ENCODE measurements at places on chromosomes 16 and 17.

DNA sequence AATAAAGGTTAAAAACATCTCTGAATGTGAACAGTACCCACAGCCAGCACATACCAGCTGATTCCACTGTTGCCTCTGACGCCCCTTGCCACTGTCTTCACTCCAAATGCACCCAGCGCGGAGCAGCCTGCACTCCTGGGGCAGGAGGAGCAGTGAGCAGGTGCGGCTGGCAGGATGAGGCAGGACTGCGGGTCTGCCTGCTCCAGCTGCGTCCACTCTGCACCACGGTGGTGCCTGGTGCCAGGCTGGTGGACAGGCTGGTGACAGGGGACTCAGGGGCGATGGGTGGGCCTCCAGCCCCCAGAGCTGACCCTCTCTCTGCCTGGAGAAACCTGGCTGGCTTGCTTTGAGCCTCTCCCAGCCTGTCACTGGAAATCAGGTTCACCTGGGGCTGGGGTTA is 9.4 kb downstream of the RAB40B start:
- no peak for DNase-seq

GRCh38 chr16:84738255-84739038 is 38.6 kb downstream of the USP10 start:
- DNase-seq = peak; percentile 67

- DNase-seq = no peak
These were observed 185.9 kb downstream of the RGS9 start for GRCh38 chr17:65323049-65323448.

- no peak for DNase-seq
These were observed 161.2 kb downstream of the COPRS start for GRCh38 chr17:31697838-31698237.

- no peak for DNase-seq
These were observed 34.9 kb upstream of the C16orf78 start for GRCh38 chr16:49338611-49339265.

GRCh38 chr16:22973522-22973921 is 159.6 kb downstream of the HS3ST2 start:
- no peak for DNase-seq

Measured in activated CD4-positive, alpha-beta T cell treated with anti-CD3 and anti-CD28 coated beads for 24 hours (primary cell).